NCI-H1417 treated with DMSO at 0.1 percent for 48 hours (cell line): ENCODE measurements at places on chromosomes 5 and 9.

DNA sequence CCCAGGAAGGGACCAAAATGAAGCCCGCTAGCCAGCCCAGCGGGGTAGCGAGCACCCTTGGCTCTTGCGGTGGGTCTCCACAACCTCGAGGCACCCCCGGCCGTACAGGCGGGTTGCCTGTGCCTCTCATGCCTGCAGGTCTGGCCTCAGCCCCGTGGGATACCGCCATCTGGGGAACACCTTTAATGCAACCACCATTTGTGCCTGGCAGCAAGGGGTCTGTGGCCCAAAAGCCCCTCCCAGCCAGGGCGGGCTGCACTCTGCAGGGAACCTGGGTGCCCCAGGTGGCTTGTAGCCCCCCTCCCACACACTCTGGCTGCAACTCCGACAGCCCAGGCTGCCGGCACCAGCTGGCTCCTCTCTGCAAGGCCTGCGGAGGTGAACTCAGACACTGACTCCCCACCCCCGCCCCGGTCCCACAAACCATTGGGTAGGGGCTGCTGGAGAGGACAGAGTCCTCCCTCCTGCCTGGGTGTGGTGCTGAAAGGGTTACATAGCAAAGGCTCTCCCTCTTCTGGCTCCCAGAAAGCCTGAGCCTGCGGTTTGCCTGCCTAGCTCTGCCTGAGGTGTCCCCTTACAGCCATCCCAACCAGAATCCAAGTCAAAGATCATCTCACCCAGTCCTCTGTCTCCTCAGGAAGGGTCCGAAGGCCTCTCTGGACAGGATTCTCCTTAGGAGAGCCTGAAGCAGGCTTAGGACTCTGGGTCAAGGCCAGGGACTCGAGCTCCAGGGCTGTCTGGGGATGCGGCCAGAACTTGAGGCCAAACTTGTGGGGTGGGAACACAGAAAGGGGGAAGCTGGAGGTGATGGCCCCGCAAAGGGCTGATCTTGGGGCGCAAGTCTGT lies 109.4 kb downstream of the PSD2 start:
- DNase-seq, result no peak

DNA sequence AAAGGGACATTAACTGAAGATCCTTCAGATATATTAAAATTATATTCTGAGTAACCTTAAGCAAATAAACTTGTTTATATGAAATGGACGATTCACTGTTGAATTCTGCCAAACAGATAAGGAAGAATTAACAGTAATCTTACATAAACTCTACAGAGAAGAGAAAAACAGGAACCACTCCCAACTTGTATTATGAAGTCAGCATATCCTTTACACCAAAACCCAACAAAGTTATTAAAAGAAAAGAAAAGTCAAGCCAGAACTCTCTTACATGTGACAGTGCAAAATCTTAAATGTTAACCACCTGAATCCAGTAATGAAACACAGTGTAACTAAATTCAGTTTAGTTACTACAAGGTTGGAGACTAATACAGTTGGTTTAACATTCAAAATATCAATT lies 185.8 kb downstream of the DEPDC1B start:
- DNase-seq, result no peak

DNA sequence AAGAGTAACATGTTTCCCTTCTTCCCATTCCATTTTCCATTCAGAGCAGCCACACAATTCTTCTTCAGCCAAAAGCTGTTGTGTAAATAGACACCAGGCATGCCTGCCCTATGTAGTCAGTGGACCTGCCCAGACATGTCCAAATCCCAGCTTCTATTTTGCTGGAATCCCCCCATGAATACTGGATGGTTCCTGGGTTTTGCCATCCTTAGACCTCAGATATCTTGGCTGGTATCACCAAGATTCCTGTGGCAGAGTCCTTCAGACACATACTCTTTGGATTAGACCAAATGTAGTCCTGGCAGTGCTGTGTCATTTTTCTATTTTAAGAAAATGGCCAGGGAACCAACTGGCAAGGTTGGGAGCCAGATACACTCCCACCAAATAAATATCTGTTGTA lies 10.3 kb downstream of the FST start:
- DNase-seq, result no peak

- DNase-seq, result no peak
These were observed 50.2 kb upstream of the SLC44A1 start for GRCh38 chr9:105194234-105194633.

DNA sequence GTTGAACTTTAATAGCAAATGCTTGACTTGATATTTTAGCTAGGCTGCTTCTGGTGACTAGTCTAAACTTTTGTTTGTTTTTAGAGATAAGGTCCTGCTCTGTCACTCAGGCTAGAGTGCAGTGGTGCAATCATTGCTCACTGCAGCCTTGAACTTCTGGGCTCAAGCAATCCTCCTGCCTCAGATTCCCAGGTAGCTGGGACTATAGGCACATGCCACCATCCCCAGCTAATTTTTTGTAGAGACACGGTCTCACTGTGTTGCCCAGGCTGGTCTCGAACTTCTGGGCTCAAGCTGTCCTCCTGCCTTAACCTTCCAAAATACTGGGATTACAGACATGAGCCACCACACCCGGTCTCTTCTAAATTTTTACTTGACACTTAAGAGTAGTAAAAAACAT lies 20.7 kb downstream of the CDC37L1 start:
- no peak for DNase-seq

GRCh38 chr9:131307974-131308373 lies 18.5 kb downstream of the PLPP7 start:
- DNase-seq, result no peak

- no peak for DNase-seq
These were observed 56.7 kb downstream of the TSSK1B start for GRCh38 chr5:113378081-113378480.

DNA sequence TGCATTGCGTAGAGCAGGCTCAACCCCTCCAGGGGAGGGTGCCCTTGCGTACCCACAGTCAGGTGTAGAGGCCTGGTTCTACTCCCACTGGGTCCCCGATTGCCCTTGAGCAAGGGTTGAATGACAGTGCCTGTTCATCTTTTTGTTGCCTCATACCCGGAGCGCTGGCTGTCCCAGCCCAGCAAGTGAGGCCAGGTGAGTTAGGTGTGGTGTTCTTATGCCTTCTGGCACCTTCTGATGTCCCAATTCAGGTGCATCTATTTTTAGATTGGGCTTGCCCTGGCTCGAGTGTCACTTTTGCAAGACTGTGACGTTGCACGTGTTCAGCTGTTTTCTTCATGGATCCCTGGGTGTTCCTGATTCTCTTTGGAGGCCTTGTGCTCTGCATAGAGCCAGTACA lies 257.8 kb downstream of the GOLPH3 start:
- no peak for DNase-seq

GRCh38 chr9:19231126-19231903 lies 822 bp downstream of the DENND4C start:
- DNase-seq, result no peak

DNA sequence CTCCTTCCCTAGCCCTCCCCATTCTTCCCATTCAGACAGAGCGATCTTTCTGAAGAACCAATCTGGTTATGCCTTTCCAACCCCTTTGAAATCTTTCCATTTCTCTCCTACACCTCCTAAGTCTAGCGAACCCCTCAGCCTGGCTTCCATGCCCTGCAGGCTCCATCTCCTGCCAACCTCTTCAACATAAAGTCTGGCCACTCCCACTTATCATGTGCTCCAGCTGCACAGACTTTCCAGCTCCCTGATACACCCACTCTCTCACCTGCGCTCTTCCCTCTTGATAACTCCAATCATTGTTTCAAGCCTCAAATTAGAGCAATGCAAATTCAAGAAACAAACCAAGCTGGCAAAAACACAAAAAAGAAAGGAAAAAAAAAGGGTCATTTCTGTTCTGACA lies 3.8 kb upstream of the ORM1 start:
- DNase-seq, result no peak

DNA sequence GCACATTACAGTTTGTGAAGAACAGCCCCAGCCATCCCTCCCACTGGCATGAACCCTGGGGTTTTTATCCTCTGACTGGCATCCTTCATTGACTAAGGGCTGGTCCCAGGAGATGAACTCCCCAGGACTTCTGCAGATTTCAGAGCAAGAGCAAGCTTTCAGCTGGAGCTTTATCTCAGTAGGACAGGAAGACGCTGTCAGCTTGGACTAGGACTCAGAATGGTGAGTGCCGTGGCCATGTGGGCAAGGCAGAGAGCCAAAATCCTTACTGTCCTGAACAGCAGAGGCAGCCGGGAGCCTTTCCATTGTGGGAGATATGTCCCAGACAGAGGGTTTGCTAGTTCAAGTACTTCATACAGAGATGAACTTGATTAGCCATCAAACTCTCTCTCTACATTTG lies 3.2 kb upstream of the ACOT12 start:
- DNase-seq, result no peak
